AML-193 (cell line): ENCODE measurements at places on chromosomes 5 and 9.

DNA sequence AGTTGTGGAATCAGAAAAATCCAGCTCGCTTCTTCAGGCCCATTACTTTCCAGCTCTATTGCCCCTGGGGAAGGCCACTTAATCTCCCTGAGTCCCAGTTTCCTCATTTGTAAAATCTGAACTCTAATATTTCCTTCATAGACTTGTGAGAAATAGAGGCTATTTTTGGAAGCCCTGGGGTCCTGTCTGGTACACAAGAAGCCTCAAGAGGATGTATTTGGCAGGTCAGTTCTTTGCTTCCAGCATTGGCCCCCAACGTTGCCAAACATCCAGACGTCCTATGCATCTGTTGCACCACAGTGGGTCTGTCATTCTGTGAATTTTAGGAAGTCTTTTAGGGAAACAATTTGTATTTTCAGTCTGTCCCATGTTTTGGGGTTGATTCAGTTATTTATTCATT is 525.9 kb downstream of the EBF1 start:
- no peak for DNase-seq

GRCh38 chr9:103816146-103816545 is 278.0 kb upstream of the SMC2 start:
- DNase-seq: no peak

GRCh38 chr9:26812217-26812616 is 80.4 kb downstream of the CAAP1 start:
- DNase-seq: no peak

- DNase-seq: no peak
Observed at GRCh38 chr9:14722391-14723035, at the start of gene CER1. TSS of gene CER1 (minus strand) at chr9:14722733. CDS start at chr9:14722672, 61 bp downstream.

GRCh38 chr5:133365738-133366137 is 246.6 kb downstream of the FSTL4 start:
- DNase-seq: no peak

GRCh38 chr9:20848490-20848889 is 164.4 kb downstream of the FOCAD start:
- no peak for DNase-seq

GRCh38 chr9:134492281-134492691 is 149.3 kb upstream of the COL5A1 start:
- DNase-seq: no peak

GRCh38 chr9:5579881-5580280 is 49.0 kb upstream of the RIC1 start:
- no peak for DNase-seq

DNA sequence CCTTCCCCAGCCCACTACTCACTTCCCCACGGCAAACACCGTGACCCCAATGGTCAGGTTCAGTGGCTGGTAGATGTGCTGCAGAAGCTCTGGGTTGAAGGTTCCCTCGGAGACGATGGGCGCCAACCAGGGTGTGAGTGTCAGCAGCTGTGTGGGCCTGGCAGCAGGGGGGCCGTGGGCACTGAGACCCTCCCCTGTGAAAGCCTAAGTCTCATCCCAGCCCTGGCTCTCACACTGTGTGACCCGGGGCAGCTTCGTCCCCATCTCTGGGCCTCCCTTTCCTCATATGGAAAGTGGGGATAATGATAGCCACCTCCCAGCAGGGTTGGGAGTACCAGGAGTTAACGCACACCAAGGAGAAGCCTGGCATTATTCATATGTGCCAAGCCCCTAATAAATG is 8.6 kb downstream of the GBGT1 start:
- DNase-seq: no peak

- DNase-seq: no peak
Observed at GRCh38 chr5:112733586-112733985, 4.1 kb upstream of the APC start.

DNA sequence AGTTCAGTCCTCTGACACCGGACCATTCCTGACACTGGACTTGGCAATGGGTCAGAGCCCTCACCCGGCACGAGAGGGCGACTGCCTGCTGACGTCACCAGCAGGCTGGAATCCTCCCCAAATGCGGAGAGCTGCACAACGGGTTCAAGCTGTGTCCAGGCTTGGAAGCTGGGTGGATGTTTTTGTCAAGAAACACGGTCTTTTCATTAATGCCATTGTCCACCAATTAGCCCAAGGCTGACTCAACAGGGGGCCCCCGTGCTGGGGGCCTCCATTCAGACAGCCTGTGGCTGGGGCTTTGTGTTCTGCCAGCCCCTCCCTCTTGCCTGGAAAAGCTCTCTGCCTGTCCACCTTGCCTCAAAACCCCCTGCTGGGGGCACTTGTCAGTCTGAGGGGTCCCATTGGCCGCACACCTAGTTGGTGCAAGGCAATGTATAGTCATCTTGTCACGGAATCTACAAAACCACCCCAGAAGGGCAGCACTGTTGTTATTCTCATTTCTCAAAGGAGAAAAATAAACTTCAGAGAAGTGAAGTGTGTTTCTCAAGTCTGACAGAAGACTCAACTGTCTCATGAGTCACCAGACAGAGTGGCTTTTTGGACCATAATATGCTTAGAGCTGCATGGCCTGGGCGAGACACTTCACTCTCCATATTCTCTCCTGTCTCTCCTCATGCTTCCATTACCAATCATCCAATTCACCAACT is 24.6 kb downstream of the NDUFA8 start:
- no peak for DNase-seq

DNA sequence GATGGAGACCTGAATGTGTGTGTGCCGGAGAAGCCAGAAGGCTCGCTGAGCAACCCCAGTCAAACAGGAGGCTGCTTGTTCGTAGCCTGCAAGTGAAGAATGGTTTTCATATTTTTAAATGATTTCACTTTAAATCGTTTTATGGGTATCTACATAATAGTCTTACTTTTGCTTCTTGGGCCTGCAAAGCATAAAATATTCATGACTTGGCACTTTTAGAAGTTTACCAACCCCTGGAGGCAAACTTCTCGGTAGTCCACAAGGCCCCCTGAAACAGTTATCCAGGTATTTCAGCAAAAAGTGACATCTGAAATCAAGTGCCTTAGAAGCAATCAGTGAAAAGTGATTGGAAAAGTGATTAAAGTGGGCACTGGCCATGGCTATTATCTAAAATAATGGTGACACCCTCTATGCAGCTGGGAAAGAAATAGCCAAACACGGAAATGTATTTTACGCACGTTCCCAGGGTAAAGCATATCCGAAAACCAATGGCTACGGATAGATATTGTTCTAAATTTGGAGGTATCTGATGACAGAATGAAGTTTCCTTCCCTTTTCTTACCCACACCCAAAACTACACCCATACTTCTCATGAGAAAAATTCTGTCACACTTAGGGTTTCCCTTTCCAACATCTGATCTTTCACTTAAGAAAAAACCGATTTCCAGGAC is 39.0 kb downstream of the RAPGEF1 start:
- DNase-seq: no peak

DNA sequence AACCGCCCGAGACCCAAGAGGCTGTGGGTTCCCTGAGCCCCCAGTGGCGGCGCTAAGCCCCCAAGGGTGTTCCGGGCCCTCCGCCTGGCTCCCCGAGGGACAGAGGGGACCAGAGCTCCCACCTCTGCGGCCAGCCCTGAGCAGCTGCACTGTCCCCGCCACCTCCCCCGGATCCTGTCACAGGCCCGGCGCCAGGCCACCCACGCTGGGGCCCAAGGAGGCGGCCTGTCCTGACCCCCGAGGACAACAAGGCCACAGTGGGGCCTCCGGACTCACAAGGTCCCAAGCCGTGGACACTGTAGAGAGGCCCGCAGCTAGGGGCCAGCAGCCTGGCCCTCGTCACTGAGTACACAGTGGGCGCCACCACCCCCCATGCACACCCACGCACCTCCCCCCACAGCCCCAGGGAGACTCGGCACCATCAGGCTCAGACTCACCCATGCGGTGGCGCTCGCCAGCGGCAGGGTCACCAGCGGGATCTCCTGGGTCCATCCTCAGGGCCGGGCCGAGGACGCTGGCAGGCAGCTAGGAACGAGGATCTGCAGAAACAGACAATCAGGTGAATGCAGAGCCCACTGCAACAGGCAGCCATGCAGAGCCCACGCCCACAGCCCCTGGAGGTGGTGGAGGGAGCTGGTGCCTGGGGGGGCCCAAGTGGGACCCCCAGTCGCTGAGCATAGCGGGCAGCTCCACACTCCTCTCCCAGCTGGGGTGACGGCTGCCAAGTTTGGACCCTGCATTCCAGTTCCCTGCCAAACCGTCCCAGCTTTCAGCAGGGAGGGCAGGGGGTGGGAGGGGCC is 27.9 kb downstream of the EXD3 start:
- DNase-seq: no peak

- no peak for DNase-seq
Observed at GRCh38 chr9:137113385-137114159, 961 bp downstream of the DPP7 start.

DNA sequence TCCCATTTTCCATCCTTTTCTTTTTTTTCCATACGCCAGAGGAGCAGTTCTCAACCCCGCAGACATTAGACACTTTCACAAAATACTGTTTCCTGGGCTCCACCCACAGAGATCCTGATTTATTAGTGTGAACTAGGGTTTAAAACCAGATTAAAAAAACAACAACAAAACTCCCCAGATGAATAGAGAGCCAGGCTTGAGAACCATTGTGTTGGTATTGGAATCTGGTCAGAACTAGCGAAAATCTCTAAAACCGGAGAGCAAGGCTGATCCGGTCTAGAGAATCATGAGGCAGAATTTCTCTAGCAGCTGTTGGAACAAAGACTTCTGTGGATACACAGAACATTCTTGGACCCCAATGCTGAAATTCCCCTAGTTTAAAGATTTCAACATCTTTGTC is 173.0 kb downstream of the PCSK1 start:
- DNase-seq: no peak

DNA sequence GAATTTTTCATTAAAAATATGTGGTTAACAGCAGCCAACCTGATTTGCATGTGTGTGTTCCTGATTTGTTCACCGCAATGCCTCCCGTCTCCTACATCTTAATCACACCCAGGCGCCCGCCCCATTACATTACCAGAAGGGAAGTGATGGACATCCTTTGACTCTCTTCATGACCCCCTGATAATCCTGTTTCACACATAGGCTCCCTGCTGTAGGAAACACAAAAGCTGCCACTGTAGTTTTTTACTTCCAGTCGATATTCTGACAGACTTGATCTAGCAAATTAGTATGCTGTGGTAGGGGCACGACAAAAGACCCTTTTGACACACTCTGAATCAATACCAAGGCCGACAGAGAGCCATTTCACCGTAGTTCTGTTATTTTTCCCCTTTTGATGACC is 287.8 kb upstream of the ISL1 start:
- DNase-seq: no peak

DNA sequence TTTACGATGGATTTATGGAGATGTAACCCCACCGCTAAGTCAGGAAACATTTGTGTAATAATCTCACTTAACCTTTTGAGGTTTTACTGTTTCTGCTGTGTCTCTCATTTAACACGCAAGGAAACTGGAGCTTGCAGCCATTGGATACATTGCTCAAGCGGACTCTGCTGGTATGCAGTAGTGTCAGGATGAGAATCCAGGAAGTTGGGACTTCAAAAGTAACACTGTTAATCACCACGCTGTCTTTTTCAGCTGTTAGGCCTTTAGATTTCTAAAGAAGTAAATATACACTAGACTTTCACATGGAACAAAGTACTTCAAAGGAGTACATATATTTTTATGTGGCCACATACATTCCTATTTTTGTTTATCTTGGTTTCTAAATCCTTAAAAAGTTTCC is 114.7 kb downstream of the LPAR1 start:
- DNase-seq: no peak

DNA sequence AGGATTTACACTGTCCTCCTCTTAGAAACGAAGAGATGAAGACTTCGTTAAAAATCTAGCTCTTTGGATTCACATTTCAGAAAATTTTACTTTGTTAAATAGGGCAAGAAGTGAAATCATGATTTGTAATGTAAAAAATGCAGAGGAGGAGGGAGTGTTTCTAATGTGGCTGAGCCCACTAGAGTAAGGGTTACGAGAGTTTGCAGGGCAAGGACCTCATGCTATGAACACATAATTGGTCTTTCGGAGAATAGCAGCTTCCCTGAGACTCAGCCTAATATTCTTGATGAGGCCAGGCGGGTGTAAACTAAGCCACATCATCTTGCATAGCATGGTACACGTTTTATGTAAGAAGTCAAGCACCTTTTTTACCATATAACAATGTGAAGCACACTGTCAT is 191.0 kb upstream of the ADAMTS16 start:
- DNase-seq: no peak

GRCh38 chr5:4373051-4373820 is 766.9 kb upstream of the ADAMTS16 start:
- no peak for DNase-seq

- no peak for DNase-seq
Observed at GRCh38 chr9:121219530-121219929, 17.9 kb upstream of the RAB14 start.

DNA sequence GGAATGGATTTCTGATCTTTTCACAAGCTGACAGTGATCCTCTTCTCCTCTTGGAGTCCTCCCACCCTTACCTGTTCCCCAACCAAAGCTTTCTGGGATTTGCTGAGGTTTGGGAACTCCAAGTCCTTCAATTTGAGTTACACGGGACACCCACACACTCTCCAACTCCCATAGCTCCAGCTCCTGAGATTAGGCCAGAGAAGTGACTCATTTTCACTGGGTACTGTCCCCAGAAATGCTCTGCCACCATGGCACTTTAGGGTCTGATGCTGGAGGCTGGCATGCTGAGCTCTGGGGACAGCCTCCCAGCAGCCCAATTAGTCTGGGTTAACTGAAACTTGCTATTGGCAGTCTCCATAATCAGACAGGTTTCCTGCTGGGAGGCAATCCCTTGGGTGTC is 14.0 kb upstream of the HRCT1 start:
- DNase-seq: no peak

GRCh38 chr5:473551-474192 is 30.7 kb downstream of the EXOC3 start:
- DNase-seq: no peak

GRCh38 chr5:5085381-5085780 is 54.7 kb upstream of the ADAMTS16 start:
- no peak for DNase-seq
